Urinary bladder (tissue), 4 donors: ENCODE measurements at places on chromosomes 1 and 21. TPM values are rescaled to one million over a fixed set of nuclear protein-coding genes. Genes with fewer than 3 reads are reported as not detected.

The PLA2G4A gene
- polyA plus RNA-seq, result 23.3 TPM

DNA sequence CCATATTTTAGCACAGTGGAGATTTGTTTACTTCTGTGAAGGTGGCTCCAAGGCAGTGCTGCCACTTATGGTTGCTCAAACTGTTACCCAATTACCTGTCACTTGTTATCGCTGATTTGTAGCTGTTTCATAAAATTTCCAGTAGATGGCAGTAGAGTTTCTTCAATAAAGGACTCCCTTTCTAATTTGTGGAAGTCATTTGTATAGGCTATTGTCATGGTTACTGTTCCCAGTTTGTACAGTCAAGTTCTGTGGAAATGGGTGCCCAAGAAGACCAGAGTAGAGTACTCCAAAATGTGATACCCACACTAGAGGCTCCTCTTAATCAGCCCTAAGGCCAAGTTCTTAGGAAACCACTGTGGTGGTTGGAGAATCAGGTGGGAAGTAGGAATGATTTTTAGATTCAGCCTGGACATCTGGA lies 186.1 kb downstream of the CLEC20A start:
- DNase-seq, result peak; percentile 66

GRCh38 chr1:87821335-87821697 lies 492.6 kb downstream of the LMO4 start:
- DNase-seq, result no peak

DNA sequence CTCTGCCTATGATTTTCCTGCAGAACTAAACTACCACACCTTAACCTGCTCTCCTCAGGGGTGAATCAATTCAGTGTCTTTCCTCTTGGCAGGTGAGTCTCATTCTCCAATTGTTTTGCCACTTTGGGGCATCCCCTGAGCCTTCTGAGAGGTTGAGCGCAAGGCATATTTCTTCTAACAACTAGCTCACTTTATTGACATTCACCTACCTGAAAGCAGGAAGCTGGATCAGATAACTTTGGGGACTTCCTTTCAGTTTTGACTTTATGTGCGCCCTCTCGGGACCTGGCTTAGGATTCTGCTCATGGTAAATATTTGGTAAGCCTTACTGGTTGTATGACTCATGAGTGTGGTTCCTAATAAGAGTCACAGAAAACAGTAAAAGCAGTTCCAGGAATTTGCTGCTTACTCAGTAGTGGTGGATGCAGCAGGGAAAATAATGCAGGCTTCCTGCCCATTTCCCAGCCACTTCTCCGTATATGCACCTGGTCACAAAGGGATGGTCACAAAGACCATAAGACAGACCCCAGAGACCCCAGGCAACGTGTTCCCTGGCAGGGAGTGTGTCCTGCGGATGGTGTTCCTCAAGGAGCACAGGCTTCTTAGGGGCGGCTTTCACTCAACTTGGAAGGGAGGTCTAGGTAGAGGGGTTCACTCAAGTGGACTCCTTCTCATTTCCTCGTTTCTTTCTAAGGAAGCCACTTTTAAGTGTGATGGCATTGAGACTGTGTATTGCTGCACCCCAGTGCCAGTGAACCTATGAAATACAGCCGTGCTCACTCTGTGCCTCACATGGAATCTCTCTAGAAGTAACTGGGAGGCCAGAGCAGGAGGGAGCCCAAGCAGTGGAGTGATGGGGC lies 22.0 kb upstream of the BATF3 start:
- DNase-seq, result no peak

GRCh38 chr1:34176830-34177603 lies at the start of gene C1orf94:
Gene C1orf94, plus strand, starts transcription at chr1:34176907. Its CDS starts 883 bp downstream, at chr1:34177790.
- DNase-seq, result no peak
